Left lung (tissue), 14 donors: ENCODE measurements at places on chromosomes 2 and 18. TPM values are rescaled to one million over a fixed set of nuclear protein-coding genes. Genes with fewer than 3 reads are reported as not detected.

CRACDL gene
- polyA plus RNA-seq, result 4.0 TPM

NAT8 gene
- polyA plus RNA-seq, result 1.7 TPM

IL1B gene
- 2.0 TPM for polyA plus RNA-seq

CYP27A1 gene
- polyA plus RNA-seq, result 29.9 TPM

MYO3B gene
- 3.2 TPM for polyA plus RNA-seq

SPATS2L gene
- polyA plus RNA-seq, result 81.2 TPM

CRYGD gene
- not detected for polyA plus RNA-seq

PJVK gene
- 13.0 TPM for polyA plus RNA-seq

PROKR1 gene
- 0.04 TPM for polyA plus RNA-seq

STPG4 gene
- 0.18 TPM for polyA plus RNA-seq

KIF5C gene
- polyA plus RNA-seq, result 27.1 TPM

DLGAP1 gene
- polyA plus RNA-seq, result 2.1 TPM

AGXT gene
- polyA plus RNA-seq, result 0.13 TPM

NXPH2 gene
- 0.58 TPM for polyA plus RNA-seq

CEP192 gene
- 43.8 TPM for polyA plus RNA-seq

SNED1 gene
- 44.8 TPM for polyA plus RNA-seq

PRSS56 gene
- polyA plus RNA-seq, result not detected

KLHL41 gene
- polyA plus RNA-seq, result 1.2 TPM

SERPINB2 gene
- not detected for polyA plus RNA-seq

OR6B2 gene
- polyA plus RNA-seq, result not detected

PAIP2B gene
- 10.2 TPM for polyA plus RNA-seq

PLGLB2 gene
- 2.7 TPM for polyA plus RNA-seq

SANBR gene
- 36.9 TPM for polyA plus RNA-seq

IGFBP5 gene
- polyA plus RNA-seq, result 149 TPM

CDCA7 gene
- polyA plus RNA-seq, result 81.5 TPM

ESPNL gene
- polyA plus RNA-seq, result 0.88 TPM

LYG1 gene
- polyA plus RNA-seq, result 2.0 TPM

ECEL1 gene
- 0.49 TPM for polyA plus RNA-seq

MATN3 gene
- 9.8 TPM for polyA plus RNA-seq

TANC1 gene
- 64.6 TPM for polyA plus RNA-seq
